ENCODE measurements at places on chromosomes 13 and 19. TPM values are rescaled to one million over a fixed set of nuclear protein-coding genes. Genes with fewer than 3 reads are reported as not detected.

- no peak for DNase-seq
These were observed 257.6 kb downstream of the DLEU7 start for GRCh38 chr13:50585674-50586413.

DNA sequence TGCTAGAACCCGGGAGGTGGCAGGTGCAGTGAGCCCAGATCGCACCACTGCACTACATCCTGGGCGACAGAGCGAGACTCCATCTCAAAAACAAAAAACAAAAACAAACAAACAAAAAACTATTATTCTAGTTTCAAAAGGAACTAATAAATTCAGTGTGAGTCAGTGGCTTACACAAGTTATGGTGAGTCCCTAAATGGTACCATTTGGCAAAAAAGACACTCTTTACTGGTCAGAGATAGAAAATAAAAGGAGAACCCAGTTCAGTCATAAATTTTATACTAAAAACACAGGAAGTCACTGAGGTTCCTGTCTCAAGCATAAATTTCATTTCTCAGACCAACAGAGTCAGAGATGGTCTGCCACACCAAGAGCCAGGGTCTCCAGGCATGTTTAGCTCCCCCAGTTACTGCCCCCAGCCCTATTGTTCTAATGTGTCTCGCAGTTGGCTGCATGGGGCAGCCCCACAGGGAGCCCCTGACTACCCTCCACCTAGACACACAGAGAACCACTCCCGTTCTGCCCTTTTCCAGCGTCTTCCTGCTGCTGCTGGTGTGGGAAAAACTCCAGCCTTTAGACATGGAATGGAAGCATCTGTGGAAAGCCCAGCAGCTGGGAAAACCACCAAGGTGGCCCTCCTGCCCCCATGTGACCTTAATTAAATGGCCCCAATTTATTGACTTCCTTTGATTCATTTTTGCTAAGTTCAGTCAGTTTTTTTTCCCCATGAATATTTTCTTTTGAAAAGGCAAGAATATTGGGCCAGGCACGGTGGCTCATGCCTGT, 12.2 kb downstream of the THSD1 start:
- DNase-seq = no peak

DNA sequence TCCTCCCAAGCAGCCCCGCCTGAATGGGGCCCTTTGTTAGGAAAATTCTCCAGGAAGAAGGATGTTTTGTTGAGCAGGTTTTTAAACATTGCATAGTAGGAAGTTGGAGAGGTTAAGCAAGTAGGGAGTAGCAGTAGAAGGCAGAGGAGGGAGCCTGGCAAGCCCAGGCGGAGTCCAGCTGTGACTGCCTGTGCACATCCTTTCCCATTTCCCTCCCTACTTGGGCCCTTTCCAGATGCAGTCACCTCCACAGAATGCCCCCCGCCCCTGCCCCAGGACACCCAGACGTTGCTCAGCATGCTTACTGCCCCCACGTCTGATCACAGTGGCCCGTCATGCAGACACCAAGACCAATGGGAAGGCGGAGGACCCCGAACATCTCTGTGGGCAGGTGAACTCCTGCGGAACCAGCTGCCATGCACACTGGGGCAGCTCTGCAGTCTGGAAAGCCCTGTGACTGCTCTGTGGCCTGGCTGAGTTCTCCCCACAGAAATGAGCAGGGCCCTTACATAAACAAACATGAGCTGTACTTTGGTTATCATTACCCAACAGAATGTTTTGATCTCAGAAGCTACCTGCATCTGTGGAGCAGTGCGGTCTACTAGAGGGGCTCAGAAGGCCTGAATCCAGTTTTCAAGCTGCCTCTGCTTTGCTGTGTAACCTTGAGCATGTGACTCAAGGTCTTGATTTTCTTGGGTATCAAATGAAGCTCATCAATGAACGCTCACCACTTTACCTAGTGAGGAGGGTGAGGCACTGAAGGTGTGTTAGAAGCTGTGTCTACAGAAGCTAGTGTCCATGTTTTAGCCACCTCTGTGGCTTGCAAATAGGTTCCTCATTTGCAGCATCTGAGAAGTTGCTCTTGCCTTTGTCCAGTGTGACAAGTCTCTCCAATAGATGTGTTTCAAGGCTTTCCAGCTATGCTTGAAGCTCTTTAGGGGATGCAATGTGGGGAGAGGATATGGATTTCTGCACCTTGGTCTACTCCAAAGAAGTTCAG, 84.2 kb downstream of the TNFRSF19 start:
- DNase-seq = no peak

Gene TEX101
- not detected for total RNA-seq

DNA sequence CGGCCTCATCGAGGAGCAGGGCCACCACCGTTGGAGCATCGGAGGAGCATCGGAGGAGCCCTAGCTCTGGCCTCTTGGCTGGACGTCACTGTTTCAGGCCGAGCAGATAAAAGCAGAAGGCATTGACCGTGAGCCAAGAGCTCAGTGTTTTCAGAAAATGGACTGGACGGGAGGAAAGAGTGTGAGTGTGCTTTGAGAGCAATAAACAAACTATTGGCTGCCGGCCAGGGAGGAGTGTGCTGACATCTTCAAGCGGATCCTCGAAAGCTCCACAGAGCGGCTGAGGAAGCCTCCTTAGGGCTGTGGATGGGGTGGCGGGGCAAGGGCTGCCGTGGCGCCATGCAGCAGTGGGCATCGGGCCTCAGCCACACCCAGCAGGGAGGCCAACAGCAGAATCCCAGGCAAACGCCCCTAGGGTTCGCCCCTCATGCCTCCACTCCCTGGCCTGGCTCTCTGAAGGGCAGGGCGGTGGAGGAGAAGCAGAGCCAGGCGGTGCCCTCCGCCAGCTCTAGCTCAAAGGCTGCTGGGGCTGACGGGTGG, 41.8 kb downstream of the IRS2 start:
- DNase-seq = no peak

DNA sequence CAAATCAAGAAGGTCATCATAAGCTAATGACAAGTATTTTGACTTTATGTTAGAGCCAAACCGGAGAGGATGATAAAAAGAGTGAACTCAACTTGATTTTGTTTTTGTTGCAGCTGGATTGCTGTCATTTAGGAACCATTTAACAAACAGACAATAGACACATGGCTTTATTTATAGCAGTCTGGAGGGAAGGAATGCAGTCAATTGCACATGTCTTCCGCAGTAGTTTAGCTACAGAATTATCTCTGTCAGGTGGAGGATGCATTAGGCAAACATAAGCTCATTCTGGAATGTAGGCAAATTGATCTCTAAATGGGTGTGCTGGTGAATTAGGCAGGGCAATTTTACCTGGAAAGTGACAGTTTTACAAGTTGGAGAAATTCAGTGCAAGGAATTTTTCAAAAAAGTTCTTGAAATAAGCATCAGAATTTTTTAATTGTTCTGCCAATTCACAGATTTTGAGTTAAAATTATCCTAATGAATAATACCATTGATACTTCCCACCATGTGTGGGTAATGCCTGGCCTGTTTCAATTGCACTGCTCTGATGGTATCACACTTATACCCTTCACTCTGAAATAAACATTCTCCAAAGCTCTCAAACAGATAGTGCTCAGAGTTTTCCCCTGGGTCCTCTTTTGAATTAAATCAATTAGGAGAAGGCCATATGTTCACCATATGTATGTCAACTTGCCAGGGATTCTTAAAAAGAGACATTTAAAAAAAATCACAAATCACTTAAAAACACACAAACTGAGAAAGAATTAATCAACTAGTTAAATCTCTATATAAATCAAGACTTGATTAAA, 318.3 kb downstream of the NDFIP2 start:
- no peak for DNase-seq
